ENCODE measurements at places on chromosomes 1 and 21.

GRCh38 chr1:116115476-116116439, 4.6 kb downstream of the MAB21L3 start:
- no peak for DNase-seq

GRCh38 chr1:24896176-24896575, 33.9 kb downstream of the RUNX3 start:
- DNase-seq = no peak

GRCh38 chr1:189175889-189176288, 1301.8 kb downstream of the BRINP3 start:
- no peak for DNase-seq

- no peak for DNase-seq
Measured at GRCh38 chr21:46355161-46356004, 31.4 kb downstream of the PCNT start.

GRCh38 chr1:59410457-59410856, 113.6 kb downstream of the FGGY start:
- no peak for DNase-seq

GRCh38 chr21:46051821-46052675, 45.9 kb upstream of the COL6A2 start:
- no peak for DNase-seq

GRCh38 chr1:101474039-101474665, 237.3 kb downstream of the S1PR1 start:
- no peak for DNase-seq

- DNase-seq = no peak
Measured at GRCh38 chr1:1491601-1492000, 20.0 kb downstream of the ATAD3B start.

DNA sequence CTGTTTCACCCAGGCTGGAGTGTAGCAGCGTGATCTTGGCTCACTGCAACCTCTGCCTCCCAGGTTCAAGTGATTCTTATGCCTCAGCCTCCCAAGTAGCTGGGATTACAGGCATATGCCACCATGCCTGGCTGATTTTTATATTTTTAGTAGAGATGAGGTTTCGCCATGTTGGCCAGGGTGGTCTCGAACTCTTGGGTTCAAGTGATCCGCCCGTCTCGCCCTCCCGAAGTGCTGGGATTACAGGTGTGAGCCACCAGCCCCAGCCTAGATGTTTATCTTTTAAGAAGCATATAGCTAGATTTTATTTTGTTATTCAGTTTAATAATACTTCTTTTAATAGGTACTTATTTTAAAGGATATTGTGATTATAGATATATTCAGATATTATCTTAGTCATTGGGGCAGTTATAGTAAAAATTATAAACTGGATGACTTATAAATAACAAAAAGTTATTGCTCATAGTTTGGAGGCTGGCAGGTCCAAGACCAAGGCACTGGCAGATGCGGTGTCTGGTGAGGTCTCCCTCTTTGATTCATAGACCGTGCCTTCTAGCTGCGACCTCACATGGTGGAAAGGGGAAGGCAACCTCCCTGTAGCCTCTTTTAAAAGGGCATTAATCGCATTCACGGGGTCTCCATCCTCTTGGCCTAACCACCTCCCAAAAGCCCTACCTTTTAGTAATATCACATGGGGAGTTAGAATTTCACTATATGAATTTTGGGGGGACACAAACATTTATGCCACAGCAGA, 3.1 kb upstream of the KCNE2 start:
- DNase-seq = no peak

DNA sequence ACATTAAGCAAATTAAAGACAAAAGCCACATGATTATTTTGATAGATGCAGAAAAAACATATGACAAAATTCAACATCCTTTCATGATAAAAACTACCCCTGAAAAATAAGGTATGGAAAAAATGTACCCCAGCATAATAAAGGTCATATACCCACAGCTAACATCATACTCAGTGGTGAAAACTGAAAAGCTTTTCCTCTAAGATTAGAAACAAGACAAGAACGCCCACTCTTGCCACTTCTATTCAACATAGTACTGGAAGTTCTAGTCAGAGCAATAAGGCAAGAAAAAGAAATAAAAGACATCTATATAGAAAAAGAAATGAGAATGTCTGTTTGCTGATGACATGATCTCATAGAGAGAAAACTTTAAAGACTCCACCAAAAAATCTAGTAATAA, 20.7 kb downstream of the ERO1B start:
- DNase-seq = no peak

DNA sequence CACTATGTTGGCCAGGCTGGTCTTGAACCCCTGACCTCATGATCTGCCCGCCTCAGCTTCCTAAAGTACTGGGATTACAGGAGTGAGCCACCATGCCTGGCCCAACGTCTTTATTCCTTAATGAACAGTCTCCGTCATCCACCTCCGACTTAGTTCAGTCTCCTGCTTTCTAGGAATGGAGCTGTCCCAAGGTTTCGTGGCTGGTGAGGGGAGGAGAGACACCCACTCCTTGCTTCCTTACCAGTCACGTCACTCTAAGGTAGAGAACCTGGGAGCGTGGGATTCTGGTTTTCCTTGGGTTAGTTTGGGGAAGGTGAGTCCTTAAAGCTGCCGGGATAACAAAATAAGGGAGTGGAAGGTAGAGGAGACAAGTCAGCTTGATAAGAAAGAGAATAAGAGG, 55.0 kb upstream of the ATP2B4 start:
- DNase-seq = no peak

- DNase-seq = no peak
Measured at GRCh38 chr1:23799570-23800399, 769 bp downstream of the GALE start.

DNA sequence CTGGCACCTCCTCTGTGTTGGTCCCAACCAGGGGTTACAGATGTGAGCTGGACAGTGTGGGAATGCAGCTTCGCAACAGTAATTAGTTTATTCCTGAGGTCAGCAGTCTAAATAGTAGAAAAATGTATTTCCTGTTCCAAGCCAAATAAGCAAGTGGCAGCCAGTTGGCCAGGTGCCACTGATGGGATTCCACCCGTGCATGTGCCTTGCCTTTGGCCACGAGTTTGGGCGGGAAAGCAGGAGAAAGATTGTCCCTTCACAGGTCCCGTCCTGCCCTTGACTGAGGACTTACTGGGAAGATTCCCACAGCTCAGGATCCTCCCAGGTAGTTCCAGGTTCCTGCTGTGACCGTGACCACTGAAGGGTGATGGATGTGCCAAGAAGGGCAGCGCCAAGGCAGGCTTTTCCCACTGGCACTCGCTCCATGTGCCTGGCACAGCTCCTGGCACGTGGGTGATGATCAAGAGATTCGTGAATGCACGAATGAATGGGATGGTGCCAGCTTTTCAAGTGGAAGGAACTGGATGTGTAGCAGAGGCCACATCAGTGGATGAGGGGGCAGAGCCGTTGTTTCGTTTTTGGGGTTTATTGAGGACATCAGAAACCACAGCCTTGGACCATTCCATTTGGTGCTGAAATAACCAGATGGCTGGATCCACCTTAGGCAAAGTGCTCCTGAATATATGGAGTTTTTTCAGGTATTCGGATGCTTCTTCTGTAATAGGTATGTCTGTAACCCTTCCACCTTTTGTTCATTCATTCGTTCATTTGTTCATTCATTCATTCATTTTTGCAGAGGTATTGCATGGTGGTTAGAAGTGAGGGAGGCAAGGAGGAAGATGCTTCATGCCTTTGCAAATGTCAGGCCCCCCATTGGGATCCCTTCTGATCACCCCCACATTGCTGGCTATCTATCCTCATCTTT, 62.4 kb upstream of the WNT4 start:
- DNase-seq = no peak

GRCh38 chr1:26949266-26949925, 10.9 kb downstream of the KDF1 start:
- no peak for DNase-seq

DNA sequence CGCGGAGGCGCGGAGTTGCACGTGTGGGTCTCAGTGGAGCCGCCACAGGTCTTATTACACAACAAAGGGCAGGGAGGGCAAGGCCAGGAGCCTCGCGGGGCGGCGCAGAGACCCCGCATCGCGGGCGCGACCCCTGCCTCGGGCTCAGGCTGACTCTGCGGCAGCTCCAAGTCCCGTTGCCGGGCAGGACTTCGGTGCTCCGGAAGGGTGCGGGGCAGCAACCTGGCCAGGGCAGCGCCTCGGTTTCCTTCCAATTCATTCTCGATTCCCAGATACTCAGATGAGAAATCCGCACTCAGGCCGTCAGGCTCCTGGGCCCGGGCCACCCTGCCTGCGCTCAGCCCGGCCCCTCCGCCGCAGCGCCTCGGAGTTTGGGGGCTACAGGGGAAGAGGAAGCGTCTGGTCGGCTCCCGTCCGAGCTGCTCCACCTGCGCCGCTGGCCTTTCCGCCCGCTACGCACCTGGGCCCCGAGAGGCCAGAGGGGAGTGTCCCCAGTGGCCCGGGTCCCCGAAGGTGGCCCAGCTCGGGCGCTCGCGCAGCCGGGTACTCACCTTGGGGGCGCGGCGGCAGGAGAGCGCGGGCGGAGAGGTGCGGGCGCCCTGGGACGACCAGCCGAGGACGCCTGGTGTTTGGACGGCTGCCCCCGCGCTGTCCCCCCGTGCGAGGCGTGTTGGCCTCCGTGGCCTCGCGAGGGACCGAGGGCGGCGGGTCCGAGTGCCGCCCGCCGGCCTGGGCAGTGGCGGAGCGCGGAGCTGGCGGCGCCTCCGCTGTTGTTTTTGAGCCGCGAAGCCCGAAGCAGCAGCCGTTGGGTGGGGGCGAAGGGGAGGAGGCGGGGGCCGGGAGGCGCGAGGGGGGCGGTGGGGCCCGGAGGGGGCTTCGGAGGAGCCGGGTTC, 1.1 kb upstream of the PRDM16 start:
- DNase-seq = no peak

DNA sequence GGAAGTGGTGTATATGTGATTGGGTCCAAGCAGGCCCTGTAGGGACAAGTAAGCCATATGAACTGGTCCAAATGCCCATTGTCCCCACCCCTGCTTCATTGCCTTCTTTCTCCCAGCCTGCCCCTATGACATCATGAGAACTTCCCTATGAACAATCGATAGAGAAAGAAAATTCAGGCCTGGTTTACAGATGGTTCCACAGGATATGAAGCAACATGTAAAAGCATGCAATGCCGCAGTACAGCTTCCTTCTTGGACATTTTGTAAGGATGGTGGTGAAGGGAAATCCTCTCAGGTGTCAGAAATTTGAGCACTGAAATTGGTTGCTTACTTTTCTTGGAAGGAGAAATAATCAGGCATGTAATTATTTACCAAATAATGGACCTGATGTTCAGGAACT, 581.7 kb downstream of the MRPL39 start:
- DNase-seq = no peak
